Activated naive CD8-positive, alpha-beta T cell treated with anti-CD3 and anti-CD28 coated beads, Interleukin-2, amount 50 U/mL, for 24 hours (primary cell): ENCODE measurements at places on chromosomes 4 and X.

DNA sequence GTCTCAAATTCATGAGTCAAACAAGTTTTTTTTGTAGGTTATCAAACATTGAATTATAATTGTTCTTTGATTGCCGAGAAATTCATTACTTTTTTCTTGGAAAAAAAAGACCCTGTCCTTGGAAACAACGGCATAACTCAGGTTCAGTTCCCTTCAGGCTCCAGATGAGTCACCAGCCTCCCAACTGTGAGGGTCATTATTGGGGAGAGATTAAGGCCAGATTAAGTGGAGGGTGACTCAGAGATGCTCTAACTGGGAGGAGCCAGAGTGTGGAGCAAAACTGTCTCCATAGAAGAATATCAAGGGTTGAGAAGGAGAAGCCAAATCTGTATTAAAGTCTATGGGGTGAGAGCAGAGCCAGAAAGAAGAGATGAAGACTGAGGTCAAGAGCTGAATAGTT, 9.6 kb downstream of the ADGRG4 start:
- DNase-seq = no peak

- no peak for DNase-seq
Measured at GRCh38 chr4:123588631-123589241, 192.1 kb downstream of the SPRY1 start.

DNA sequence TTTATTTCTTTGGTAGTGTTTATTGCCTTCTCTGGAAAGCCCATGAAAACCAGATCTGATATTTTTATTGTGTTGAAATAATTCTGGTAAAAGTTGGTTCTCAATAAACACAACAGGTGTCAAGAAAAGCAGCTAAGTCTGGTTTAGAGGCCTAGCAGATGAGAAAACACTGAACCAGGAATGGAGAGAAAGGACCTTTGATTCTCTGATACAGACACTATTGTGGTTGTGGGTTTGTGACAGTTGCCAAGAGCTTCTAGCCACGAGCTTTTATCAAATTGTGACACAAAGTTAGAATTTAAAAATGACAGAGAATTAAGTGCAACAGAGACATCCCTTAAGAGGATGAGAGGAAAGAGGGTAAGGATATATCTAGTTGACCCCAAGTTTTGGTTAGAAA, 42.6 kb downstream of the DDIT4L start:
- DNase-seq = no peak

- DNase-seq = no peak
Measured at GRCh38 chrX:50978920-50979682, 68.6 kb downstream of the BMP15 start.

- DNase-seq = no peak
Measured at GRCh38 chr4:16026160-16026761, 57.6 kb downstream of the PROM1 start.

DNA sequence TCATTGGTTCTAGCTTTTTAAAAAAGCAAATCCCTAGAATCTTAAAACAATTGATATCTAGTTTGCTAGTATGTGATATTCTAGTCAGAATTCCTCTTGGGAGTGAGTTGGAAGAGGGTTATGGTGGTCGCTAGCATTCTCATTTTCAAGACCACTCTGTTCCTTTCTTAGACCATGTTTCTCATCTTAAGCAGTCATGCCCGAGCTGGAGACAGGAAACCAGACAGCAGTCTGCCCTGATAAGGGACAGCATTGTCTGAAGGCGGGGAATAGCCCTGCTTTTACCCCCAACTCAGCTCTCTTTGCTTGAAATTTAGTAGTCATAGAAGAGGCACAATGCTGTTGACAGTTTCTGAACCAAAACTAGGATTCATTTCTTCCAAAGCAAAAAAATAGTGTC, 5.2 kb downstream of the KLF3 start:
- no peak for DNase-seq

DNA sequence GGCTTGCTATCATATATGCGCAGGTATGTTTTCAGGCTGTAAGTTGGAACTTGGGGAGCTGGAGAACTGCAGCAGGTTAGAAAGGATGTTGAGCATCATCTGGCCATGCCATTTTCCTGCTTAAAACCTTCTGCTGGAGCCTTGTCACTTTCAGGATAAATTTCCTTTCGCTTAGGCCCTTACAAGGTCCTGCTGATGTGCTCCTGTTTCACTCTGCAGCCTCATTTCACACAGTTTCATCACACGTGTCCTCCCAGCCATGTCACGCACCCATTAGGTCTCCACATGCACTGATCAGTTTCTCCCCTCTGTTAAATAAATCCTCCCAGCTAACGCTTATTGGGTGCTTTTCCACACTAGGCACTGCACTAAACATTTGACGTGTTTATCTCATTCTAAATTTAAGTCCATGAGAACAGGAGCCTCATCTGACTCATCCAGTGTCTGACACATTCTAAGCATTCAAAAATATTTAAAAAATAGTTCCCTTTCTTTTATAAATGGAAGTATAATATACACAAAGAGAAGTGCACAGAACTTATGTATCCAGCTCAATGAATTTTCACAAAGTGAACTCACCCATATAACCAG, 14.5 kb downstream of the SOD3 start:
- DNase-seq = no peak

DNA sequence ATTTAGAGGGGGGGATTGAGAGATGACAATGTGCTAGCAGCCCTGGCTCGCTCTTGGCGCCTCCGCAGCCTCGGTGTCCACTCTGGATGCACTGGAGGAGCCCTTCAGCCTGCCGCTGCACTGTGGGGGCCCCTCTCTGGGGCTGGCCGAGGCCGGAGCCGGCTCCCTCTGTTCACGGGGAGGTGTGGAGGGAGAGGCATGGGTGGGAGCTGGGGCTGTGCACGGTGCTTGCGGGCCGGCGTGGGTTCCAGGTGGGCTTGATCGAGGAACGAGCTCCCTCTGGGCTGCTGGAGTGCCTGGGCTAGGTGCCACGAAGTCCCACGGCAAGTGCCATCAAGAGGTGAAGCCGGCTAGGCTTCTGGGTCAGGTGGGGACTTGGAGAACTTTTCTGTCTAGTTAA, 6.9 kb downstream of the C4orf46 start:
- no peak for DNase-seq

- DNase-seq = no peak
Measured at GRCh38 chrX:155061760-155062159, 9.2 kb downstream of the CMC4 start.

GRCh38 chr4:82721819-82722423, 76.7 kb downstream of the SCD5 start:
- peak; percentile 24 for DNase-seq

DNA sequence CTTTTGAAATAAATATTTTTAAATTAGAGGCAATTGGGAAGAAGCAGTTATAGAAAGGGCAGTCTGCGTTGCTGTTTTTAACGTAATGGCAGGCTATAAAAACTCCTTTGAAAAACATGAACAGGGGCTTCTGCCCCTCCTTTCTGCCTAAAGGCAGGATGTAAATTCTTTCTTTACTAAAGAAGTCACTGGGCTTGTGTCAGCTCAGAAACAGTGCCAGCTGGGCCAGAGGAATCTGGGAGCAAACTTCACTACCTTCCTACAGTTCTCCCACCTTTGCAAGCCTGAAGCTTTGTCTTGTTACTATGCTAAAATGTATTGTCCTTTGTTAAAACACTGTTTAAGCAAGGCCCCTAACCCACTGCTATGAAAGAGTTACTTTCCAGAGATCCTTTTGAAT, 1664.8 kb downstream of the RPA4 start:
- DNase-seq = no peak

- no peak for DNase-seq
Measured at GRCh38 chr4:179817317-179817716, 2375.1 kb upstream of the AGA start.

DNA sequence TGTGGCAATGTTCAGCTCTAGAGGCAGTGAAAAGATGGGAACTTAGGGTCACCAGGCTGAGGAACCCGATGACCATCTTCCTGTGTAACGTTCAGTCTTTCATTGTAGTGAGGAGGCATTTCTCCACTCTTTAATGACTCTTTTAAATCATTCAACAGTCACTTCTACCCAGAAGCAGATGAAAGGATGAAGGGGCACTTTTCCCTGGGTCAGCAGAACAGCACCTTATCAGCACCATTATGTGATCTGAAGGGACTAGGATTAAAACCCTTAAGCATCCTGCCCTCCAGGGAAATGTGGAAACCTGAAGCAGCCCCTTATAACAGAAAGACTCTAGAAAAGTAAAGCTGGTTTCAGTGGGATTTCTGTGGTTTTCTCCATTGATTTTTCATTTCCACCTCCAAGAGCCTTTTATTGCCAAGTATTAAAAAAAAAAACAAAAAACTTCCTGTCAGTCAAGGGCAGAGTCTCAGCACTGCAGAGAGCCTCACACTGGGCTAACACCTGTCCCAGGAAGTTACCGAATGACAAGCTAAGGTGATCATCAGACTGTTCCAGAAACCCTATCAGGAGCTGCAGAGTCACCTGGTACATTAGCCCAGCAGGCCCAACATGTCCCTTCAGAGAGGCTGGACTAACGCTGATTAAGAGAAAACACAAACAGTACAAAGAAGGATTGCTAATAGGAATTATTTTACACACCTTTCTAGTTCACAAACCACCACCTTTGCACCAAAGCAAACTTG, 185.9 kb downstream of the SHROOM3 start:
- DNase-seq = no peak

GRCh38 chr4:2604614-2605013, 68.2 kb downstream of the FAM193A start:
- DNase-seq = no peak

- DNase-seq = no peak
Measured at GRCh38 chr4:66855956-66856355, 689.3 kb downstream of the CENPC start.

- no peak for DNase-seq
Measured at GRCh38 chrX:9765072-9765736, 443 bp downstream of the GPR143 start.
